PC-3 (cell line): ENCODE measurements at places on chromosomes 4 and X. TPM values are rescaled to one million over a fixed set of nuclear protein-coding genes. Genes with fewer than 3 reads are reported as not detected.

GRCh38 chr4:141642711-141643110 lies 6.3 kb downstream of the IL15 start:
- H3K27ac ChIP-seq, result peak overlapping the region; percentile 92
- no peaks in the 10 kb centered on the region for H3K27me3 ChIP-seq
- peak; percentile 91 for DNase-seq

DNA sequence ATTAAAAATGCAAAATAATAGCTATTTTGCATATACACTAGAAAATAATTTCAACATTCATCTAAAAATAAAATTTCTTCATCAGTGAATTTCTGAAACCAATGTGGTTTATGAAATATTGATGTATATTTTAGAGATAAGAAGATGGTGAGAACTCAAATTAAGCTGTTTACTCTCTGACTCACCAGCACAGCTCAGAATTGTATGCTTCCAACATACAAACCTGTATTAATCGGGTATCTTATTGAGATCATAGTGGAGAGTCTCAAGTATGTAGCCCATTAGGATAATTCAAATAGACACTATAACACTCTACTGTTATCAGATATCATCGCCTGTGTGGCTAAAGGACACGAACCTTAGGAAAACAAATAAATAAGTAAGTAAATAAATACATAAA lies 899.5 kb upstream of the INTU start:
- H3K27ac ChIP-seq, result no peak overlapping the region
- no peaks in the 10 kb centered on the region for H3K27me3 ChIP-seq
- no peaks in the 10 kb centered on the region for H3K36me3 ChIP-seq

GRCh38 chrX:45400027-45400779 lies 199.5 kb upstream of the DIPK2B start:
- H3K27me3 ChIP-seq, result no peaks in the 10 kb centered on the region
- no peak overlapping the region for H3K4me3 ChIP-seq
- H3K36me3 ChIP-seq, result no peaks in the 10 kb centered on the region
- 0 out of 2 replicates have a peak overlapping the region, but pooled peaks have one; percentile 16 for H3K27ac ChIP-seq
- no peaks in the 10 kb centered on the region; the same call in 1 of the 2 replicates for H3K4me1 ChIP-seq

DNA sequence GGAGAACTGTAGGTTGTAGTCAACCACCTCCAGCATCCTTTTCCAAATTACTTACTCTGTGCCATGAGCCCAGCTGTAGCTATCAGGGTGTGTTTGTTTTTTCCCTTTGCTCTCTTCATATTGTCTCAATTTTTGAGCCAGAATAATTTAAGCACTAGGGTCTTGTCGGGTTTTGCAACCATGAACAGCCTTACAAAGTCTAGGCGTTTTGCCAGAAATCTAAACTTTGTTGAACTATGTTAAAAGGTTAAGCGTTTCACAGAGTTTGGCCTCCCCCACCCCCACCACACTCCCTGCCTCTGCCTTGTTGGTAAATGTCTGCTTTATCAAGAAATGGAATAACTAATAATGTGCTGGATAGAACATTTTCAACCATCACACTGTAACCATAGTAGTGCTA lies 190.6 kb upstream of the TTC29 start:
- H3K4me3 ChIP-seq, result no peak overlapping the region
- no peak for DNase-seq
- no peaks in the 10 kb centered on the region for H3K4me1 ChIP-seq

DNA sequence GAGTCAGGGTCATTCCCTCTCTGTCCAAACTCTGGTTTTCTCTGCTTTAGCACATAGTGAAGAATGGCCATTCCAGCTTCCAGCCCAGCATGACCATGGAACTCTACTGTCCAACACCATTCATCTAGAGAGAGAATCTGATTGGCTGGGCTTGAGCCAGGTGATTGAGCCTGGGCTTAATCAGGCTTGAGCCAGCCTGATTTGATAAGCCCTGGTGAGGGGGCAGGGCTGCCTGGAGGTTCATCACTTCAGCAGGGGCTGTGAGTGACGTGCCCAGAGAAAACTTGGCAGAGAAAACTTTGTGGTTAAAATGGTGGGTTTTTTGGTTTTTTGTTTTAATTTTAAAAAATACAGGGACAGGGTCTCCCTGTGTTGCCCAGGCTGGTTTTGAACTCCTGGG lies 62.5 kb downstream of the KIAA0232 start:
- H3K4me1 ChIP-seq, result no peaks in the 10 kb centered on the region
- no peak overlapping the region for H3K27ac ChIP-seq
- peaks cover 4% of the 10 kb centered on the region for H3K36me3 ChIP-seq
- no peak for DNase-seq
- H3K4me3 ChIP-seq, result no peak overlapping the region
- H3K27me3 ChIP-seq, result no peaks in the 10 kb centered on the region

- H3K36me3 ChIP-seq, result no peaks in the 10 kb centered on the region
- H3K4me1 ChIP-seq, result no peaks in the 10 kb centered on the region
- H3K4me3 ChIP-seq, result no peak overlapping the region
- no peak for DNase-seq
- no peaks in the 10 kb centered on the region for H3K27me3 ChIP-seq
These were observed 40.0 kb upstream of the CASK start for GRCh38 chrX:41963348-41963747.

GRCh38 chrX:27619975-27620374 lies 29.8 kb downstream of the DCAF8L2 start:
- H3K27ac ChIP-seq, result no peak overlapping the region
- no peaks in the 10 kb centered on the region for H3K36me3 ChIP-seq
- no peaks in the 10 kb centered on the region for H3K27me3 ChIP-seq
- H3K4me3 ChIP-seq, result no peak overlapping the region
- H3K4me1 ChIP-seq, result no peaks in the 10 kb centered on the region
- DNase-seq, result peak; percentile 51

GRCh38 chr4:7186031-7186430 lies 6.3 kb upstream of the SORCS2 start:
- H3K36me3 ChIP-seq, result no peaks in the 10 kb centered on the region
- H3K4me1 ChIP-seq, result no peaks in the 10 kb centered on the region
- no peaks in the 10 kb centered on the region for H3K27me3 ChIP-seq
- no peak for DNase-seq
- H3K27ac ChIP-seq, result no peak overlapping the region
- no peak overlapping the region for H3K4me3 ChIP-seq

DNA sequence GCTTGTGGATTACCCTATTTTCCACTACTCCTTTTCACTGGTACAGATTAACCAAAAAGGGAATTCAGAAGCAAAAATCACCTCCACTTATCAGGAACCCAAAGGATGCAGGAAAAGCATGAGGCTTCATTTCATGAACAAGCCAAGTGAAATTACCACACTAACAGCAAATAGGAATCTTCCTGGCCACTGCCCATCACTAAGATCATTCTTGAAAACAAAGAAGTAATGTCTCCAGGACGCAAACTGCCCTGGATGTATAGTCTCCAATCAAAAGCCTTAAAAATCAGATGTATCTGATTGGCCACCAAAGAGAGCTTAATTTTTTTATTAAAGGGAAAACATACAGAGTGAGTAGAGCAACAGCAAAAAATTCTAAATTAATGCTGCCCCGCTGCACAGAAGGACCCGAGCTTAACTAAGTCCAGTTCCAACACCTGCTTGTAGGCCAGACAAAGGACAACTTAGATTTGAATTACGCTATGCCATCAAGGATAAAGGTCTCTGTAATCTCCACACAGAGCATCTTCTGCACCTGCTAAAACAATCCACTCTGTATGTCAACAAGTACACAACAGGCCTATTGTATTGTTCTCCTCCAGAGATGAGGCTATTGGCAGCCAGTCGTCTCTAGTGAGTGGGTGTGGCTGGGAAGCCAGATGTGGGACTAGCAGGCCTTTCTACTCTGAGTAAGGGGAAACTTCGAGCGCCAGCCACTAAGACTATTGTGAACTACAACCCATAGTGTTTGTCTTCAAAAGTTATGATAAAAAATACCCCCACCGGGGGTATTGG lies 12.4 kb downstream of the ZDHHC9 start:
- no peaks in the 10 kb centered on the region for H3K4me1 ChIP-seq
- no peaks in the 10 kb centered on the region for H3K36me3 ChIP-seq
- H3K27ac ChIP-seq, result no peak overlapping the region
- H3K4me3 ChIP-seq, result no peak overlapping the region

DNA sequence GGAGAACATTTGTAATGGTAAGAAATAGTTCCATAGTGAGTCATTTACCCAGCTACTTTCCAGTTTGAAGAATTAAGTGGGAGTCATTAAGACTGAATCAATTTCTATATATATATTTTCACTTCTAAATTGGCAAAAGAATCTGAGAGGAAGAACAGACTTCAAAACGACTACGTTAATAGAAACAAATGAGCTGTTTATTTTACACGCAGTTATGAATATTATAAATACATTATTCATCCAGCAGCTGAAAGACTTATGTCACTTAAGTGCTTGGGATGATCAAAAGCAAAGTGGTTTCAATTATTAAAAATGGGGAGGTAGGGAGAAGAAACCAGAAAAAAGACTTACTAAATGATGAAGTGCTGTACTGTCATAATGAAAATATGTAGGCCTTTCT lies 260.5 kb upstream of the DDX53 start:
- H3K4me1 ChIP-seq, result no peaks in the 10 kb centered on the region; the same call in 1 of the 2 replicates
- no peak overlapping the region for H3K27ac ChIP-seq
- no peak for DNase-seq
- no peaks in the 10 kb centered on the region for H3K27me3 ChIP-seq
- no peaks in the 10 kb centered on the region for H3K36me3 ChIP-seq

- H3K36me3 ChIP-seq, result no peaks in the 10 kb centered on the region
- H3K4me3 ChIP-seq, result no peak overlapping the region
- no peak for DNase-seq
- H3K27ac ChIP-seq, result no peak overlapping the region
- H3K4me1 ChIP-seq, result no peaks in the 10 kb centered on the region
These were observed 30.4 kb upstream of the TMSB15A start for GRCh38 chrX:102546828-102547493.

DNA sequence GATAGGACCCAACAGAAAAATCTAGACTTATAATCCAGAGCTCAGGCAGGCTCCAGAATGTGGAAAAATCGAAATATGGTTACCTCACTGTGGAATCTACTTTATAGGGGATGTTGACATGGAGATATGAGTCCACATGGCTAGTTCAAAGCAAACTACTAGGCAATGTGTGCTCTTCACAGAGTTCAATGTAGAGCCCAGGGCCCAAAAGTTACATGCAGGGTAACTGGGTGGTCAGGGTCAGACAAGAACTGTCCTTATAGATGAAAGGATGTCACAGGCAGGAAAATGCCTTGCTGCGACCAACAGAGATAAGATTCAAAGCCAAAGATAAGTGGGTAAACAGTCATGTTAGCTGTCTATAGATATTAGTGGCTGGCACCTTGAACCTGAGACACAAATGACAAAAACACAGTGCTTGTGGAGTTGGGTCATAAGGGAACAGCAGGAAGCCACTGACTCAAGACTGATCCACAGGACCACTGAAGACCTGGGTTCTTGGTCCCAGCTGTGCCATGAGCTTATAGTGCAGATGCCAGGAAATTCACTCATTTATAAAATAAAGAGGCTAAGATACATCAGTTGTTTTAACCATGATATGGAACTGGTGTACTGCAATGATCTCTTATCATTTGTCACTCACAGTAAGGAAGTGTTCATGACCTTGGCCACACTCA lies 101.7 kb upstream of the MBNL3 start:
- H3K27ac ChIP-seq, result no peak overlapping the region
- no peak for DNase-seq
- no peaks in the 10 kb centered on the region for H3K36me3 ChIP-seq

DNA sequence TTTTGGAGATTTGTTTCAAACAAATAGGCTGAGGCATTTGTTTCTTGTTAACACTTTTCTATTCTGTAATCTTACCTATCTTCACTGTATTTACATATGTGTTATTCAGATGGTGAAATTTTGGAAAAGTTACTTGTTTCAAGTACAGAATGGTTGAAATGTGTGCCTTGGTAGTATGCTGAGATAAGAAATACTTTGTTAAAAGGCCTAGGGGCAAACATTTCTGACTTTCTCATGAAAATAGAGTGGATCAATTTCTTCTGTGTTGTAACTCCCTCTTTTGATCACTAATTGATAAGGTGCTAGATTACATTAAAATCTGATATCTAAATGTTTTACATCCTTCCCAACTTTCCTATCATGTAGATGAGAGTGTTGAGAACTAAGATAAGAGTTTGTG lies 18.1 kb downstream of the USO1 start:
- H3K4me1 ChIP-seq, result peaks cover 4% of the 10 kb centered on the region; the same call in 1 of the 2 replicates
- H3K36me3 ChIP-seq, result no peaks in the 10 kb centered on the region
- DNase-seq, result no peak

- peaks cover 38% of the 10 kb centered on the region for H3K4me1 ChIP-seq
- peaks cover 13% of the 10 kb centered on the region for H3K36me3 ChIP-seq
- H3K27ac ChIP-seq, result peak overlapping the region; percentile 75
- peak; percentile 50 for DNase-seq
- H3K4me3 ChIP-seq, result peak overlapping the region; percentile 94
These were observed 618 bp downstream of the RBBP7 start for GRCh38 chrX:16869393-16870094.

- DNase-seq, result peak; percentile 17
- H3K4me1 ChIP-seq, result no peaks in the 10 kb centered on the region
- H3K27ac ChIP-seq, result no peak overlapping the region
- no peaks in the 10 kb centered on the region for H3K36me3 ChIP-seq
These were observed 495.6 kb upstream of the ZFP42 start for GRCh38 chr4:187499956-187500355.

DNA sequence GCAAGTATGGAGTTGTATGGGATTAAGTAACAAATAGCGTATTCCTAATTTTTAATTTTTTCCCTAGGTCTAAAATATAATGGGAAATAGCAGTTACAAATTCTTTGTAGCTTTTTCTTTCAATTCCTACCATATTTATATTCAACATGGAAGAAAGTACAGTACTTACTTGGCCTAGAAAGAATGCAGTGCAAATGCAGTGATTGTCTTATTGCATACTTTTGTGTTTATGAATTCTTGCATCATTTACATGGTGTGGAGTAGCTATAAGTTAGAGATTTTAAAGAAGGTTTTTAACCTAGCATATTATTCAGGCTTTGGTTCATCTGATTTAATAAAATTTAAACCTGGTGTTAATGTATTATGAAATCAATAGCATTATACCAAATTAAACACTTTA lies 263.3 kb downstream of the BMPR1B start:
- no peak for DNase-seq
- H3K27ac ChIP-seq, result no peak overlapping the region
- H3K4me1 ChIP-seq, result peaks cover 17% of the 10 kb centered on the region
- H3K4me3 ChIP-seq, result no peak overlapping the region
- no peaks in the 10 kb centered on the region for H3K27me3 ChIP-seq

DNA sequence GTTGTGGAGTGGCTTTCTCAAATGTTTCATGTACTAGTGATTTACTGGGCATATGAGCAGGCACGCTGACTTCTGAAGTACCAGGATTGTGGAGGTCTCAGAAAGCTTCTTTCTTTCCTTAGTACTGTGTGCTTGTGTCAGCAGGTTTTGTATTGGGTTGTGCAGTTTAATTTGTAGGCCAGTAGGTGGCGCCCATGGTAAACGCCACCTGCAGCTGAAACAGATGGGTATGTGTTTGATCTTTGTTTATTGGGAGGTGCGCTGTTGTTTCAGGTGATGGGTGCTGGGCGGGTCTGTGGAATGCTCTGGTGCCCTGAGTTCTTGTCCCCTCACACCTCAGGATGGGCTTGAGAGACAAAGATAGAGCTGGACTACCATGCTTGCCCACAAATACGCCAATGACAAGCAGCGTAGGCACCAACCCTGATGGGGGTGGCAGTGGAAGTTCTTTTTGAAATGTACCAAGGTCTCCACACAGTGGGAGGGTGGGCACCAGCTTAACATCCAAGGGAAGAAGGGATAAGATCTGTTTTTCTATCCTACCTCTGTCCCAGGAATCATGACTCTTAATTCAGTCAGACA lies 141.5 kb downstream of the RPS6KA6 start:
- no peak overlapping the region for H3K4me3 ChIP-seq
- H3K27ac ChIP-seq, result no peak overlapping the region
- peaks cover 7% of the 10 kb centered on the region; the same call in 1 of the 2 replicates for H3K4me1 ChIP-seq
- no peaks in the 10 kb centered on the region for H3K36me3 ChIP-seq

FATE1 gene
- not detected in 2 replicates for total RNA-seq

DMRTC1 gene
- not detected in 2 replicates for total RNA-seq

C4orf54 gene
- total RNA-seq, result 0.04 TPM in 1 of 2 replicates, not detected in the other

PGAM4 gene
- total RNA-seq, result not detected in 2 replicates

GABRB1 gene
- total RNA-seq, result not detected in 2 replicates

LIN54 gene
- total RNA-seq, result 12.7 and 15.9 TPM in 2 replicates

FGFR3 gene
- 0.11 and 0.86 TPM in 2 replicates for total RNA-seq

CFAP99 gene
- 1.3 TPM in 1 of 2 replicates, not detected in the other for total RNA-seq
